ENCODE measurements at places on chromosomes 2 and 18.

DNA sequence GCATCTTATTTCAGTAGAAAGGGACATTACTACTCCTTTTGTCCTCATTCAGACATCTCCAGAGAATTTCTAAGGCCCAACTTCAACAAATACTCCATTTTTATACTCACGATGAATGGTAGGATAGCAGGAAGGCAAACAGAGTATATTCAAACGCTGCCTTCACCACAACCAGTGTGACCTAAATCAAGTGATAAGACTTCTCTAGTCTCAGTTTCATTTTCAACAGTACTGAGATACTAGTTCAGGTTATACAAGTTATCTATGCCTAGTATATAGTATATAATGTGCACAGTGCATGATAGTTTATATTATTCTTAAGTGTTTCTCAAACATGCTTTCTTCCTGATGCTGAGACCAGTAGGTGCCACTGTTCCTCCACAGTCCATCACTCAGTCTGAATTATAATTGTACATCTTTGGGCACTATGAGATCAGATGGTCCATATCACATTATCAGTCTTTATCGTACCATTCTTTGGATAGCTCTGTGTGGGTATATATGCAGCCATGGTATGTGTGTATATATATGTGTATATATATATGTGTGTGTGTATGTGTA, 66.3 kb upstream of the RPE start:
- no peak for DNase-seq

DNA sequence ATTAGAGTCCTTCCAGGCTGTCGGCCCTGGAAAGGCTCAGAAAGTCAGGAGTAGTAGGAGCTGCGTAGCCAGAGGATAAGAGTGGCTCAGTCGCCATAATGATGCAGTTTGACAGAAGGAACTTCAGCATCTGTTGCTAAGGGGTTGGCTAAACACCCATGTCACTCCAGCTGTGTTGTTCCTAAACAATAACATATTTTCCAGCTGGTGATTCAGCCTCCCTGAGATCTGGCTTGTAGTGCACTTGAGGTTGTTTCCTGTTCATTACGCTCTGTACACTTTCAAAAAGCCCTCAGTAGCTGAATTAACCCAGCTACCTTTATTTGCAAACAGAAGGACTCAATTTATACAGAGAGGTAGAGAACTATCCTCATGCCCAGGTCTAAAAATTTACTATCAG, 39.7 kb upstream of the EPAS1 start:
- DNase-seq, result no peak

DNA sequence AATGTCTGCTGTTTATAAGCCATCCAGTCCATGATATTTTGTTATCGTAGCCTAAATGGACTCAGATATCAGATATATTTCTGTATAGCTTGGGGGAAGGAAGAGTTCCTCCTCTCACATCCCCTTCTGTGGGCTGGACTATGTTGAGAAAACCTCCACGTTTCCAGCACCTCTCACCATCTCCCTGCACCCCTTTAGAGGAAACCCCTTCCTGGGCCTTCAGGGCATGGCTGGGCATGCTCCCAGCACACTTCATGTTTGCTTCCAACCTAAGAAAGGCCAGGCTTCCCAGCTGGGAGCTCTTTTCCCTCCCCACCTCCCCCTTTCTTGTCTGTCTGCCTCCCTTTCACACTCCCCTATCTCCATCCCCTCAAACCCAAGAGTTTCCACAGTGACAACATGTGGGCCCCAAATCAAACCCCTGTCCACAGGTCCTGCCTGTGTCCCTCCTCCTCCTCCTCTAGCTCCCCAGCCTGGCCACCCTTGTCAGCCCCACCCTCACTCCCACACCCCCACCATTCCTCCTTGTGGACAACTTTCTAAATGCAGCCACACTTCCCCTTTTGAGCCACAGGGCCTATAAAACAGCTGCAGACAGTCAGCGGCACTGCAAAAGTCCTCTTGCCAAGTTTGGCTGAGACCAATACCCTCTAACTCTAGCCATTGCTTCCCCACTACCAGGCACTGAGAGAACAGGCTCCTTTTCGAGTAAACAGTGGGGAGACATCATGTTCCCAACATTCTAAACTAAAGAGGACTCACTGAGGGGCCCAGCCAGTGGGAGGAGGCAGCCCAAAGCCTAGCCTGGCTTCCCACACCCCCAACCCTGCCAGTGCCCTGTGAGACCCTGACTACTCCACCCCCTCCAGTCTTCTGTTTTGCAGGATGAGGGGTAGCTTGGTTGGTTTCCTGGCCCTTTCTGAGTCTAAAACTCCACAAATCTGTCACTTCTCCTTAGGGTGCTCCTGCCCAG, 120.5 kb downstream of the ZFP36L2 start:
- no peak for DNase-seq

GRCh38 chr2:71908798-71909197, 238.9 kb downstream of the CYP26B1 start:
- DNase-seq, result no peak

GRCh38 chr2:3115301-3116042, 262.1 kb downstream of the EIPR1 start:
- no peak for DNase-seq

DNA sequence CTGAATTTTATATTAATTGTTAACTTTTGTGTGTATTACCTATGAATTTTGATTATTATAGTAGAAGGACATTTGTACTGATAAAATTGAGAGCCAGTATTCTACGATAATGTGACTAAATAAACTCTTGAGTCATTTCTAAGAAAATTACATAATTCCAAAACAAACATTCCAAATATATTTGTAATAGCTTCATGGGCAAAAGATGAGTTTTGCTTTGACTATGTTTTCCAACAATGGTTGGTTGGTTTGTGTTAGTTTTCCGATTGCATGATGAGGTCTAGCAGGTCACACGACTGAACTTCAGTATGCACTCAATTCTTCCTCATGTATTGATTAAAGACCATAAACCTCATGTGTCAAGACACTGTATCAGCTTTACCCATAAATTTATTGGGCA, 71.7 kb upstream of the WDR75 start:
- DNase-seq, result no peak

- no peak for DNase-seq
Observed at GRCh38 chr2:98502556-98503335, 58.1 kb downstream of the INPP4A start.

DNA sequence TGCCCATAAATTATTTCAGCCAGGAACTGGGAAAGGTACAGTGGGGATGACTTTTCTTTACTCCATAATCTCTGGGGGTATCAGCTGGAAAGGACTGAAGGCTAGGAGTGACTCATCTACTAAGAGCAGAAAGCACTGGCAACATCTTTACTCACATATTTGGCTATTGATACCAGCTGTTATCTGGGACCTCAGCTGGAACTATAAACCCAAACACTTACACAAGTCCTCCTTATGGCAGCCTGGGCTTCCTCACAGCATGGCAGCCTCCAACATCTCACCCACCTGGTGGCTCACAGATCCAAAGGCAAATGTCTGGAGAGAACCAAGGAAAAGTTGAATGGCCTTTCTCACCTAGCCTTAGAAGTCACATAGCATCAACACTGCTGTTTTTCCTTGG, 379.0 kb upstream of the RND3 start:
- no peak for DNase-seq

GRCh38 chr2:235715601-235716000, 221.8 kb downstream of the AGAP1 start:
- DNase-seq, result no peak

- no peak for DNase-seq
Observed at GRCh38 chr2:6864923-6865345, 773 bp downstream of the CMPK2 start.

- DNase-seq, result no peak
Observed at GRCh38 chr2:230814616-230815015, 50.1 kb upstream of the ITM2C start.

DNA sequence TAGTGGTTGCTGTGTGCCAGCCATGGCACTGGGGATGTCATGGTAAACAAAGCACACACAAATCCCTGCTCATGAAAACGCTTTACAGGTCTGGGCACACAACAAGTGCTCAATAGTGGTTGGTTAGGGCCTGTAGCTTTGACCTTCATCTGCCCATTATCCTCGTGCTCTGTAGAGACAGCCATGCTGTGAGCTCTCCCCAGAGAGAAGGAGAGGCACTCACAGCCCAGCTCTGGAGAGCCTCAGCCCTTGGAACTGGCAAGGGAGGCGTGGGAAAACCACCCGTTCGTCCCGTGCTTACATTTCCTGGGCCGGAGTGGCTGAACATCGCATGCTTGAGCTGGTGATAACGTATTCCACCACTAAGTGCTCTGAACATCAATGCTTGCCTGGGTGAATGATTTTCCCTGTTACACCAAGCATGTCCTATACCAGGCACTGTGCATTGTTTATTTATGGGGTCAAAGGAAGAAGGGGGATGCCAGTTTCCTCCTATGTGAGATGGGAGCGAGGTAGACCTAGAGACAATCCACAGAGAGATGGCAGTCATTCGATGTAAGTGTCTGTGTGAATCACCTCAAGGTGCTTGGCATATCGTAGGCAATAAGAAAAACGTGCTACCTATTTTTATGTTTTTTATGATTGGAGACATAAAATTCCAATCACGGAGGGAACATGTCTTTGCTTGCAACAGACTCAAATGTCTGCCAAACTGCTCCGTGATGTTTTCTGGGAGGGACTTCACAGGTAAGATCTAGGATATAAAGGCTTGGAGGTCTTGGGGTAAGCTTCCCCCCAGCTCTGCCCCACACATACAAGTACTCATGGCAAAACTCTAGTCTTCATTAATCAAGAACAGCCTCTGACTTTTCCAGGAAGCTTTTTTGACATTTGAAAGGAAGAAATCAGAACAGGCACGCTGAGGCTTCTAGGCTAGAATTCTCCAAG, 75.5 kb downstream of the DDX1 start:
- no peak for DNase-seq

GRCh38 chr2:127191331-127192219, 28.5 kb downstream of the CYP27C1 start:
- DNase-seq, result no peak

GRCh38 chr18:59308248-59308937, 10.1 kb downstream of the CPLX4 start:
- peak; percentile 74 for DNase-seq

GRCh38 chr2:17805166-17805565, 11.1 kb upstream of the MSGN1 start:
- no peak for DNase-seq

DNA sequence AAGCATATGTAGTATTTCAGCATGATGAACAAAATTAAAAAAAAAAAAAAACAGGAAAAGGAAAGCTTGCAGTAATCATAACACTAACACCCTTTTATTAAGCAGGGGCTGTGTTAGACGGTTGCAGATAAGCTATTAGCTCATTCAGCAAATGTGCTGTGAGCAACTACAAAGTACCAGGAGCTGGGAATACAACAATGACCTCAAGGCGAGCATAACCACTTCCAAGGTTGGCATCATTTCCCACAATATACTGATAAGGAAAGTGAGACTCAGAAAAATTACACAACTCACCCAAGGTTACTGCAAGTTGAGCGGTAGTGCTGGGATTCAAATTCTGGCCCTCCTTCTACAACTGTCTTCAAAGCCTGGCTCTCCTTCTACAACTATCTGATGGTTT, 38.2 kb upstream of the ACTR3 start:
- DNase-seq, result no peak

DNA sequence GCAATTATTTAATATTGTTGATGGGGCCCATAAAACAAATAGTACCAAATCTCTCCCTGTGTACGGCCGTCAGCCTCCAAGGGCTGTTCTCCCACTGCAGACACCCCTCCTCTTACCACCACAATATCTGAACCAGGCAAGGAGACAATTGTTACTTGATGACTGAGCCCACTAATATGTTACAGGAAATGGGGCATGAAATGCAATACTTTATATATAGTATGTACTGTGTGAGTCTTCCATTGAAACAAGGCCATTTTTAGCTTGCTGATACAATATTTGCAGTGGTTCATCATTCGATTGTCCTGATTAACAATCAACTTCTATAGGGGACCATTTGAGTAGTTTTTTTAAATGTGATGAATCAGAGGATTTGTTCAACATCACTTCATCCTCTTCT, 307.3 kb downstream of the GBX2 start:
- no peak for DNase-seq

DNA sequence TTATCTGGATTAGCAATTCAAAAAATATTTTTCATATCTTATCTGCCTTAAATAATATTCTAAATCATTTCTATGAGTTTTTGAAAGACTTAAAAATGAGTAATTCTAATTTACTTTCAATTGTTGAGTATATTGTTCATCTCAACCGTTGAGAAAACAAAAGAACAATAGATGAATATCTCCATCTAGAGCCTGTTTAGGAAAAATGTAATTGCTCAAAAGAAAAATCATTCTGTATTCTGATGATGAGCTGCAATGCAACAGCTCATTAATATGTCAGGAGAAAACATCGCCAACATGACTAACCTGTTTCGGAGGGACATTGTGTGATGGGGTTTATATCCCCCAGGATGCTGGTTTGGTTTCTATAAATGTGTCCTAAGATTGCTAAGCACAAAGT, 417.6 kb downstream of the SUCLG1 start:
- no peak for DNase-seq

GRCh38 chr2:102103992-102104871, 38.3 kb upstream of the IL1R1 start:
- DNase-seq, result peak; percentile 87

GRCh38 chr2:40105593-40105992, 326.5 kb upstream of the THUMPD2 start:
- no peak for DNase-seq

DNA sequence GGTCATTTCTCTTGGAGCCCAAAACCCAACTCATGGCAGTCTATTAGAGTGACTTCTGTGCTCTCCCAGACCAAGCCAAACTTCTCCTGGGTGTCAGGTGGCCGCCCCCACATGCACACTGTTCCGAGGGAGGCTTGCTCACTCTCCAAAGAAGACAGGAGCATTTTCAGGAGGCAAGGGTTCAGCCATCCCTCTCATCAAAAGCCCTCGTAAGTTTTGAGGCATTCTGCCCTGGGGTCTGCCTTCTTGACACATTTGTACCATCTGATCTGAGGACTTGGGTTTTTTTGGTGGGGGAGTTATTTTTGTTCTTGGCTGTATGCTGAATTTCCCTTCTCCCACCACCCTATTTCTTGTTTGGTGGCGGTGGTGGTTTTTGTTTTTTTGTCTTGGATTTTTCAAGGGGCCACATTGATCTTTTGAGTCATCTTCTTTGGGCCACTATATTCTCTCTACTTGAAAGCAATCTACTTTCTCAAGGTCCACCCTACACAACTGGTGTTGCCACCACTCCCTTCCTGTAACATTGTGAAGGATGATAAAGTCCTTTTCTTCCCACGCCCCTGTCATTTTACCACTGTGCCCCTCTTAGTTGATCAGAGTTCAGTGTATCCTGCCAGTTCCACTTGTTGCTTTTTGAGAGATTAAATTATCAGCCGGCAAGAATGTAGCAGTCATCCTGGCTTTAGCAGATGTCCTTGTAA, 255.8 kb downstream of the CYP26B1 start:
- DNase-seq, result no peak

All from activated CD4-positive, alpha-beta T cell treated with anti-CD3 and anti-CD28 coated beads, Interleukin-2, amount 50 U/mL, for 48 hours (primary cell).